ELR (cell line): ENCODE measurements at places on chromosomes 13 and 19.
A peak's percentile ranks its signal among the peaks of the same experiment; 100 is the strongest.

GRCh38 chr13:102726430-102726829, 31.6 kb upstream of the METTL21C start:
- peak; percentile 28 for DNase-seq

GRCh38 chr13:84137292-84137691, 255.0 kb upstream of the SLITRK1 start:
- DNase-seq, result peak; percentile 74

DNA sequence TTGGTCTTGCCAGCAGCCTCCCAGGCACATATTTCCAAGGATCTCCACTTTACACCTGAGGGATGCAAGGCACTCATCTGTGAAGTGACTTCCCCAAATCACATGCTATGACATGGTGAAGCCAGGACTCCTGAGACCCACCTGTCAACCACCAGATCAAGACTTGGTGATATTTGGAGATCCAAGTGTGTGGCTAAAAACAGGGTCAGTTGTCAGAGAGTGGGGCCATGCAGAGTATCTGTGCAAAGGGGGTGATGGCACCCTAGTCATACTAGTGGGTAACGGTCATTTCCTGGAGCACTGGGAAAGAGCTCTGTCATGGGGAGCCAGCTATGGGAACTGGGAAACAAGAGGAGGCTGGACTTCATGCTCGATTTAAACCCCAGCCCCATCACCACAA, 218.4 kb upstream of the IRS2 start:
- no peak for DNase-seq

DNA sequence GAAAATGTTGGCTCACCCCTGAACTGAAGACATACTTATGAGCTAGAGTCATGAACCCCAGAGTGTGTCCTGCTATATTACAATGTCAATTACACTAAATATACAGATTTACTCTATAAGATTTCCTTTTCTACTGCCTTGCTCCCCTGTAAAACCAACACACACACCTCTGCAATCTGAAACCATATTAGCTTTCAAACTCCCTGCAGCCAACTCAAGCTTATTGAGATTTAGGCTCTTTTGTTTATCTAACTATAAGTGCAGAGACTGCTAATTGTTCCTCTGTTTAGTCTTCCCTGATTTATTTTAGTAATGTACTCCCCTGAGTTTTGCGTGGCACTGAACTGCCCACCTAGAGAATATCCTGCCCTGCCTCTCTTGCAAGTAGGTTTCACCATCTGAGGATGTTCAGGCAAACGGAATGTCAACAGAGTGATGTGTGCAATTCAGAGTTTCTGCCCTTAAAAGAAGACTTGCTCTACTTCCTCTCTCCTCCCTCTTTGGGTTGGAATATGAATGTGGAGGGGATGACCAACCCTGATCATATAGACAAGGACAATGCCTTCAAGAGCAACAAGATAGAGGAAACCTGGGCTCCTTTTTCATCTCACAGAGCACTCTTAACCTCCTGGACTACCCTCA, 22.3 kb downstream of the FAM216B start:
- DNase-seq, result peak; percentile 42

DNA sequence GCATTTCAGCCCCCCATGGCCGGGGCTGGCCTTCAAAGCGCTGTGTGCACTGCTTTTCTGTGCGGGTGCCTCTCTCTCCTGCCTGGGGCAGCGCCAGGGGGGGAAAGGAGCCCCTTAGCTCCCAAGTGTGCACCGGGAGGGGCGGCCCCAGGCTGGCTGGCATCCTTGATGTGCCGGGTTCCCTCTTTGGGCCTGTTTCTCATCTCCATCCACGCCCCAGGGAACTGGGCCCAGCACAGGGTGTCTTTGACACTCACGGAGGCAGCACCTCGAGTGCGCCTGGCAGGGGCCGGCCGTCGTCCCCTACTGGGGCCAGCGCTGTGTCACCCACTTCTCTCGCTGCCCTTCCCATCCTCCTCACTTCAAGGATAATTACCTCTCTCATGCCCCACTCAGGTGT, 324.3 kb downstream of the TEX29 start:
- no peak for DNase-seq

GRCh38 chr13:38180670-38181069, 169.0 kb upstream of the UFM1 start:
- DNase-seq, result no peak

GRCh38 chr13:94550062-94550738, 45.8 kb downstream of the TGDS start:
- peak; percentile 60 for DNase-seq

- DNase-seq, result no peak
Measured at GRCh38 chr19:11279505-11280236, 16.3 kb upstream of the TSPAN16 start.

- no peak for DNase-seq
Measured at GRCh38 chr13:50448535-50448998, 394.9 kb downstream of the DLEU7 start.

- DNase-seq, result peak; percentile 48
Measured at GRCh38 chr19:38433268-38433733, at the start of gene RYR1. RYR1 (plus strand) TSS chr19:38433691; CDS start chr19:38433830, 139 bp downstream.

- no peak for DNase-seq
Measured at GRCh38 chr19:2650515-2650914, 52.0 kb downstream of the GNG7 start.

DNA sequence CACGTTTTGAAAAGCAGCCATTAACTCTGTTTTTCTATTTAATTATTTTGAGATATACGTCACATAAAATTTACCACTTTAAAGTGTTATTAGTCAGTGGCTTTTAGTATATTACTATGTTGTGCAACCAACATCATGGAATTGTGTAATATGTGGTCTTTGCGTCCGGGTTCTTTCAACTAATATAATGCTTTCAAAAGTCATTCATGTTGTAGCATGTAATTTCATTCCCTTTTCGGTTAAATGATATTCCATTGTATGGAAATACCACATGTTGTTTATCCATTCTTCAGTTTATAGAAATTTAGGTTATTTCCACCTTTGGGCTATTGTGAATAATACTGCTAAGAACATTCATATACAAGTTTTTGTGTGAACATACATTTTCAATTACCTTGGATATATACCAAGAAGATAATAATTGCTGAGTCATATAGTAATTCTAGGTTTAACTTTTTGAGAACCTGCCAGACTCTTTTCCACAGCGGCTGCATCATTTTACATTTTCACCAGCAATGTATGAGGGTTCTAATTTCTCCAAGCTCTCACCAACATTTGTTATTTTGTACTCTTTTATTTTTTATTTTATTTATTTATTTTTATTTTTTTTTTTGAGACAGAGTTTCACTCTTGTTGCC, 28.1 kb upstream of the CLDN10 start:
- no peak for DNase-seq

GRCh38 chr19:35992907-35993765, 1.9 kb upstream of the SDHAF1 start:
- no peak for DNase-seq

- DNase-seq, result peak; percentile 57
Measured at GRCh38 chr19:1567116-1567847, 843 bp downstream of the MEX3D start.

DNA sequence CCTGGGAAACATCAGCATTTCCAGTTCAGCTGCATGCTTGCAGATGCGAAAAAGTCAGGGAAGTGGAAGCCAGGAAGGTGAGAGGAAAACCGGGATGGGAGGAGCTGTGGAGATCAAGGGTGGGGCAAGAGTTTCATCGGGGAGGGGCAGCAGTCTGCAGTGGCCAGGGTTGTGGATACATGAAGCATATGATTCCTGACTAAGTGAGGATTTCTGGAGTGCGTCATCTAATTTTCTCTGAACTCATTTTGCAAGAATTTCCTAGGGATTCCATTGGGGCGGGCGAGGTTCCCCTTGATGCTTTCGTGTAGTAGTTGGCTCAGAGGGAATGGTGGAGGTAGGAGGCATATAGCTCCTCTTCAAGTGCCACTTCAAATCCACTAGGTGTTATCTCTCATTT, 344.1 kb upstream of the TMTC4 start:
- peak; percentile 88 for DNase-seq

GRCh38 chr13:40292108-40292507, 374.3 kb downstream of the FOXO1 start:
- no peak for DNase-seq

DNA sequence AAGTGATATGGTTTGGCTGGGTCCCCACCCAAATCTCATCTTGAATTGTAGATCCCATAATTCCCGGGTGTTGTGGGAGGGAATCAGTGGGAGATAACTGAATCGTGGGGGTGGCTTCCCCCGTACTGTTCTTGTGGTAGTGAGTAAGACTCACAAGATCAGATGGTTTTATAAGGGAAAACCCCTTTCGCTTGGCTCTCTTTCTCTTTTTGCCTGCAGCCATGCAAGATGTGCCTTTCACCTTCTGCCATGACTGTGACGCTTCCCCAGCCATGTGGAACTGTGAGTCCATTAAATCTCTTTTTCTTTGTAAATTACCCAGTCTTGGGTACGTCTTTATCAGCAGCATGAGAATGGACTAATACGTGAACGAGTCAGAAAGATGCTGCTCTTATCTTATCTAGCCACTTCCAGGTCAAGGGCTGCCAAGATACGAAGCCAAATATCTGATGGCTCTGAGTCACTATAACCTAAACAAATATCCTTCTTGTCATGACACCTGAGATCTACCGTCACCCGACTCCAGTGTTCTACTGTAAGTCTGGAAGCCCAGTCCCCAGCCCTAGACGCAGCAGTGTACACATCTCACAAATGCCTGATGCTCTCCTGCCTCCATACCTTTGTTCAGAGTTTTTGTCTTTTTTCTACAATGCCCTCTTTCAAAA, 45.9 kb downstream of the SLC15A1 start:
- DNase-seq, result peak; percentile 35

DNA sequence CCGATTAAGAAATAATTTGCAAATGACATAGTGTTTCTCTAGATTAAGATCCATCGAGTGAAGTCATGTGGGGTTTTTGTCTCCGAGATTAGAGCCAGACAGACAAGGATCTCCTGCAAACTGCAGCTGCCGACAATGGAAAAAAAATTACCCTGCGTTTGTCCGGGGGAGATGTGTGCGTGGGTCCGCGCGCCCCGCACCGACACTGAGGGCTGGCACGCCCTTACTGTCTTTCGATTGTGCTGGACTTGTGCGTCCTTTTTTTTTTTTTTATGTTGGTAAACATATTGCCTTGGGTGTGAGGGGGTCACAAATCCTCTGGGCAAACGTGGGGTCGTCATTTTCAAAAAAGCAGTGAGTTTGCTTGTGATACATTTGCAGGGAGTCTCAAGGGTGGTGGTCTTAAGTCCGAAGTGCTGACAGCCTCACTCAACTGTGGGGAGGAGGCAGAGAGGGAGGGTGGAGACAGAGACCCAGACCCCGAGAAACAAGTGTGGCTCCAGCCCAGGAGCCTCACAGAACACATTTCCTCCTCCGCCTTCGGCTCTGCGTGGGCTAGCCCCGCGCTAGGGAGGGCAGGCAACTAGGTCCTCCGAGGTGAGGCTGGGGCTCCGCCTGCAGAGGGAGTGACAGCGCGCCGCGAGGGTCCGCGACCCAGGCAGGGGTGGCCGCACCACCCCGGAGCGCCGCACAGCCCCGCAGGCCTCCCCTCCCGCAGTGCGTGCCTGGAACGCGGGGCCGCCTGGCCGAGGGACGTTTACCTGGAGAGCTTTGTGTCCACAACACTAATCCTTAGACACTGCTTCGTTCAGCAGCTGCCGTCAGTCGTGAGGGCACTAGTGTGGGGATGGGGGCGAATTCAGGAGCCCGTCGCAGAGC, 11.7 kb upstream of the SOX1 start:
- no peak for DNase-seq

GRCh38 chr13:35162420-35162819, 220.3 kb downstream of the NBEA start:
- DNase-seq, result no peak

DNA sequence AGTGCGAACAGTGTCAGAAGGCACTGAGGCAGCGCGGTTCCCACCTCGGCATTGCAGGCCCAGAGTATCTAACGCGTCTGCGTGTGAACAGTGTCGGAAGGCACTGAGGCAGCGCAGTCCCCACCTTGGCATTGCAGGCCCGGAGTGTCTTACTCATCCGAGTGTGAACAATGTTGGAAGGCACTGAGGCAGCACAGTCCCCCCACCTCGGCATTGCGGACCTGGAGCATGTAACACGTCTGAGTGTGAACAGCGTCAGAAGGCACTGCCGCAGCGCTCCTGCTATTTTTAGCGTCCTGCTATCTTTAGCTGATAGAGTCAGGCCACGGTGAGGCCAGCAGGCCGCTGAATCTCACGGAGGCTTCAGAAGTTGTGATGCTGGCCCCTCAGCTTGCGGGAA, 39.6 kb downstream of the ATP11A start:
- no peak for DNase-seq

DNA sequence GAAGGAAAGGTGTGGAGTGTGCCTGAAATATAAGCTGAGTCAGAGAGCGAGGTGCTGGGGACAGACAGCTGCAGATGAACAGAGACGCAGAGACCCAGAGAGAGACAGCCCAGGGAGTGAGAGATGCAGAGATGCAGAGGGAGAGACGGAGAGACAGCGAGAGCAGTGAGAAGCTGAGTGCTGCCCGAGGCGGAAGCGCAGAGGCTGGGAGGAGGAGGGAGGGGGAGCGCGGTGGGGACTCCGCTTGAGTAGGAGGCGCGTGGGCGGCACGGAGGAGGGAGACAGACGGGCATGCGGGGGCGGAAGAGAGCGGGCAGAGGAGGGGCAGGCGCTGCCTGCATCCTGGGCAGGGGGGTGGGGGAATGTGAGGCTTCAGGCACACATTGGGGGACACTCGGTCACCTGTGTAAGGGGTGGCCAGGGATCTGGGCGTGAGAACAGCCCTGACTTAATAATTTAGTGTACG, 25.7 kb downstream of the SLC8A2 start:
- peak; percentile 28 for DNase-seq

DNA sequence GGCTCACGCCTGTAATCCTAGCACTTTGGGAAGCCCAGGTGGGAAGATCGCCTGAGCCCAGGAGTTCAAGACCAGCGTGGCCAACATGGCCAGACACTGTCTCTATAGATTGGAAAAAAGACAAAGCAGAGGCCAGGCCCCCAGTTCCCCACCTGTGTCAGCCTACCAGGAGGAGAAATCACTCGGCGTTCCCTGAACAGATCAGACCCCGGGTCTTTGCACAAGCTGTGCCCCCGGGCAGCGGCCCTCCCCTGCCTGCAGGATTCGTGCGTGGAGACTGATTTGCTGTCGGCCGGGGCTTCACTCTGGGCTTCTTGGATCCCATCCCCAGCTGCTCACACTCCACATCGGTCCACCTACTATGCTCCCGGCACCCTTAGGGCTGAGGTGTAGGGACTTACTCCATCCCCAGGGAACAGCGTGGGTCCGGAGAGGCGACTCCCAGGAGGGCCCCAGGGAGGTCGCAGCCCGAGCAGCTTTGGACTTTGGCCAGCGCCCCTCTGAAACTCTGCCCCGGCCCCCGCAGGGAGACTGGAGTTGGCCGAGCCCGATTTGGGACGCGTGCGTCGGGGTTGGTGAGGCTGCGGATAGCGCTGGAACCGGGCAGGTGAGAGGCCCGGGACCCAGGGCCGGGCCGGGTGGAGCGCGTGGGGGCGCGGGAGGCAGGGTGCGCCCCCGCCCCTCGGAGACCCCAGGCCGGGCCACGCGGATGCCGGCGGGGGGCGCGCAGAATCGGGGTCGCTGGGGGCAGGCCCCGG, 515 bp upstream of the EFNA2 start:
- DNase-seq, result no peak

- DNase-seq, result no peak
Measured at GRCh38 chr19:1270854-1271527, 1.9 kb downstream of the CIRBP start.
